ENCODE measurements at places on chromosomes 6 and 20. TPM values are rescaled to one million over a fixed set of nuclear protein-coding genes. Genes with fewer than 3 reads are reported as not detected.

The ANKS1A gene
- 5.9 TPM for total RNA-seq

DNA sequence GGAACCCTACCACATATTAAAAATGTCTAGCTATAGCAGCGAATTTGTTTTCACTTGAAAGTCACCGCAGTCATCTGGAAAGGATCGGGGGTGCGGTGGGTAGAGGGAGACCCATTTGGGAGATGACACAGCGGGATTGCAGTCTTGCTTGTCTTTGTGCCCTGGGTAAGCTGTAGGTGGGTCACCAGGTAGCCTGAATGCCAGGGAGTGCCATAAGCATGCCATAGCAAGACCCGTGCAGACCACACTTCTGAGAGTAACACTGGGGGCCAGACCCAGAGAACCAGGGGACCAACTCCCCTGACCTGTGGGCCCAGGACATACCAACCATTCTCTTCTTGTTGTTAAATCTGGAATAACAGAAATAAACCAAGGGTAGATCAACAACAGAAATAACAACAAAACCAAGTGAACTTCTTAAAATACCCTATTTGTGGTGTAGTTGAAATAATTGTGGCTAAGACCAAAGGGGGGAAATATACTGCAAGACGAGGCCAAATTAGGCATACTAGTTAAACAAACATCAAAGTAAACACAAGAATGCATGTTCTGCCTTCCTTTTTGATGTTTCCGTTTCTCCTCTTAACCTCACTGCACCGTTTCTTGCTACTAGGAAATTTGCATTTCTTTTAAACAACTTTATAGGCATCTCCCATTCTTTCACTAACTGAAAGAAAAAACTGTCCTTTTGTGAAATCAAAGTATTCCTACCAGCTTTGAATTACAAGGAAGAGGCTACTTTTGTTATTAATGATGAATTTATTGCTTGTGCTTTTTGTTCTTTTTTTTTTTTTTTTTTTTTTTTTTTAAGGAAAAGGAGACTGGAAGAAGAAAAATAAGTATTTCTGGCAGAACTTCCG lies 128.2 kb downstream of the SASH1 start:
- DNase-seq, result no peak

GRCh38 chr6:20291764-20292580 lies 79.7 kb upstream of the MBOAT1 start:
- peak; percentile 77 for DNase-seq

The DAAM2 gene
- 0.06 TPM for total RNA-seq

GRCh38 chr6:148395583-148396101 lies 53.0 kb downstream of the SASH1 start:
- no peak for DNase-seq

DNA sequence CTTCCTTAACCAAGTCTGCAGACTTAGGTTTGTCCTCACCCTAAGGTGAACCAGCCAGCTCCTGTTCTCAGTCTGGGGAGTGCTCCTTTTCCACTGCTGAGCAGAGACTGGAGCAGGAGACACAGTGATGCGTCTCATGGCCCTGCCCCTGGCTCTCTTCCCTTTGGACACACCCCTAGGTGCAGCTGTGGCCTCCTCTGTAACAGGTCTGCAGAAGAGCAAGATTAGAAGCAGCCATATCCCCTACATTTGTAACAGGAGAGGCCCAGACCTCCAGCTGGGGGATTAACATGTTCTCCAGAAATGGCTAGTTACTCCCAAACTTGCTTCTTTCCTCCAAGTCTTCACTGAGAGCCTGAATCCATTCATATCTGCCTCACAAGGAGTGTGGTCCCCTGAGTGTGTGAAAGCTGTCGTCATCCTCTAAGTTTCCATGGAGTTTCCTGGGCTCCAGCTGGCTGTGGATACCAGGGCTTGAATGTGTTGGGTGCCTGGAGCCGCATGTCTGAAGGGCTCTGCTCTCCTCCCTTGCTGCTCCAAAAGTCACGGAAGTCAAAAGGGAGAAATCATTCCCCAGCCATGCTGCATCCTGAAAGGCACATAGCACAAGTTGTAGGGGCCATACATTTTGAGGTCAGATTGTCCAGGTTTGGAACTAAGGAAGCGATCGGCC lies 57.7 kb downstream of the PPP1R14C start:
- DNase-seq, result no peak

The TMC2 gene
- total RNA-seq, result not detected

The EPB41L2 gene
- total RNA-seq, result 4.7 TPM

The GCNT2 gene
- total RNA-seq, result 34.4 TPM

The SLC35B2 gene
- total RNA-seq, result 67.5 TPM

GRCh38 chr6:41767112-41767833 lies 12.4 kb downstream of the FRS3 start:
- peak; percentile 42 for DNase-seq

- DNase-seq, result no peak
These were observed 143.2 kb downstream of the PREX1 start for GRCh38 chr20:48684501-48685041.

DNA sequence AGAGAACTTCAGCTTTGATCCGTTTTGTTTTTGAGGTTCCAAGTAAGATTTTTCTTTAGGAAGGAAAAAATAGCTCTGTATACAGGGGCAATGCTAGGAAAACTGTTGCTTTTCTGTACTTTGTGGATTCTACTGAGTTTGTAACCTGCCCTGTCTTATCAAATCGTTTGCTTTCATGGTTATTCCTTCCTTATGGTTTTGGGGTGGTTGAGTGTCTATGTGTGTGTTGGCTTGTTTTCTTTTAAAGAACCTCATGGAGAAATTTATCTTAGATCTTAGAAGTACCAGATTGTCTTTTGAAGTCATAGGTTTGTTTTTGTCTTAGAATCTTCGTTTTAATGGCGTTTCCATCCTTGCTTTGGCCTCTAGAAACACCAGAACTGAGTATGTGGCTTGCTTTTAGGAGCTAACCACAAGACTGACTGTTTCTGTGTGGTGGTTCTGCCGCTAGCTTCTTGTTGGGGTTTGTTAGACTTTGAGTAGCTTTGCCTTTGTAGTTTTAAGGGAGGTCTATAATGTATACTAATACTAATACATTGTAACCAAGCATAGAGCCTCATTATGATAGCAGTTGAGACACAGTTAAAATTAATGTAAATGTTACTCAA lies 86.8 kb downstream of the RPP40 start:
- DNase-seq, result no peak

- DNase-seq, result no peak
These were observed 153.2 kb upstream of the TOP1 start for GRCh38 chr20:40875116-40876085.

- no peak for DNase-seq
These were observed 154.9 kb upstream of the FERMT1 start for GRCh38 chr20:6277661-6278240.

- DNase-seq, result no peak
These were observed 51.1 kb upstream of the TRDN start for GRCh38 chr6:123687864-123688263.

- no peak for DNase-seq
These were observed 41.6 kb upstream of the SLC22A2 start for GRCh38 chr6:160300076-160300695.

DNA sequence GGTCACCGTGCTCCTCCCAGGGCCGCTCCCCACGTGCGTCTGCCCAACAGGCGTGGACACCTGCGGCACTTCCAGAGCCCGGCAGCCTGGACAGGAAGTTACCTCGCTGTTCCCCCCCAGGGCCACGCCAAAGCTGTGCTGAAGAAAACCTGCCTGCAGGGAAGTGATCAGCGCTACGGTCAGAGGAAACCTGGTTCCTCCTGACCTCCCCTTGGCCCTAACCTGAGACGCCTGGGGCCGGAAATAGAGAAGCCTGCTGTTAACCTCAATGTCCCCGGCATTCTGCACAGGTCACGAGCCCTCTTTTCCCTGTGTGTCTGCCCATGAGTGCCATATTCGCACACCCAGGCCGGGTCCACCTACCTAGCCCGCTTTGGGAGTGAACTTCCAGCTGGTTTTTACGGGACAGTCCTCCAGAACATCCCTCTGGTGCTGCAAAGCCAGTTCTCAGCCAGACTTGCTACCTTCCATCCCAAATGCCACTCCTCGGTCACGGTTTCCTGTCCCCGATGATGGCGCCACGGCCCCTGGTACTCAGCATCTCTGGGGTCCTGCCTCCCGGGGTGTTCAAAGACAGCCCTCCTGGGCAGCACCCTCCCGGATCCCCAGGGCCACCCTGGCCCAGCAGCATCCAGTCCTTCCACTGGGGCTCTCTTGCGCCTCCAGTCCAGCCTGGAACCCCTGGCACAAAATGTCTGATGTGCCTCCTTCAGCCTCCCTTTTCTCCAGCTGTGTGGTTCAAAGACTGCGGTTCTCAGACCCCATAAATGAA lies 12.0 kb upstream of the IRF4 start:
- no peak for DNase-seq

DNA sequence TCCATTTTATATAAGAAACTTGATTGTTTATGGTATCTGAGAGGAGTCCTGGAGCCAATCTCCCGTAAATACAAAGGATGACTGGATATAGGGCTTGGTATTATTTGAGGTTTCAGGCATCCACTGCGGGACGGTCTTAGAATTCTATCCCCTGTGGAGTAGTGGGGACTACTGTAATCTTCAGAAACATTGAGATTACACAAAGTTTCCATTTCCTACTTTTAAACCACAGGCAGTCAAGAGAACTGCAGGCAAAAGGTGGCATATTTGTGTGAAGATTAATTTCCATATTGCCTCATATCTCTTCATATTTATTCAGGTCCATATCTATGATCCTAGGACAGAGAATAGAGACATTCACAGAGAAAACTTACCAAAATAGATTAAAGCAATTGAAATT lies 586.2 kb downstream of the PHF3 start:
- DNase-seq, result no peak

The KHDC1 gene
- 1.5 TPM for total RNA-seq

GRCh38 chr6:152351742-152352141 lies 285.4 kb downstream of the SYNE1 start:
- DNase-seq, result no peak

DNA sequence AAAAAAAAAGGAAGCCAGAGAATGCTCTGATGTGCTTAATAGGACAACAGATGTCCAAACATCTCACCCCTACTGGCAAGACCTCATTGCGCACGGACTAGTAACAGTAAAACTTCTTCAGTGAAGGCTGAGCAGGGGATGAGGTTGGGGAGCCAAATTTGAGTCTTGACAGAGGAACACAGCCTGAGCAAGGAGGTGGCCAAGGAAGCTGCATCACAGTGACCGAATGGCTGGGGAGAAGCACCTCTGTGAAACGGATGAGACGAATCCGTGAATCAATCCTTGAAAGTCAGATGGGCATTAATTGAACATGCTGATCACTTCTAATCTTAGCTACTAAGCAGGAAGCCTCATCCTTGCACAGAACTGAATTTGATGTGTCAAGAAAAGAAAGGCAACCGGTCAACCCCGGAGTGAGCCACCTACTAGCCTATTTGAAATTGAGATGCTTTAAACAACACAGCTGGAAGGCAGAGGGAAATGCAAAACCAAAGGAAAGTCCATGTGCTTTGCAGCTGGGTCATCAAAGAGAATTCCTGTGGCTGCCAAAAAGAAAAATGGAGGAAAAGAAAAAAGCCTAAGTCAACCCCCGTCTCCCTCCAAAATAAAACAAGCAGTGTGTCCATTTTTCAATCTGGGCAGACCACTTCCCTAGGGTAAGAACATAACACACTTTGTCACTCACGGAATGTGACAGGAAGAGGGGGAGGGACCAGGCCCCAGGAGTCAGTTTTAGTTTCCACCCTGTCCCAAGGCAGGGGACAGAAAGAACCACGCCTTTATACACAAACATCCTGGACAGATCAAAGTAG lies 29.5 kb downstream of the PXDC1 start:
- DNase-seq, result no peak

The SLC35F1 gene
- total RNA-seq, result 0.17 TPM

DNA sequence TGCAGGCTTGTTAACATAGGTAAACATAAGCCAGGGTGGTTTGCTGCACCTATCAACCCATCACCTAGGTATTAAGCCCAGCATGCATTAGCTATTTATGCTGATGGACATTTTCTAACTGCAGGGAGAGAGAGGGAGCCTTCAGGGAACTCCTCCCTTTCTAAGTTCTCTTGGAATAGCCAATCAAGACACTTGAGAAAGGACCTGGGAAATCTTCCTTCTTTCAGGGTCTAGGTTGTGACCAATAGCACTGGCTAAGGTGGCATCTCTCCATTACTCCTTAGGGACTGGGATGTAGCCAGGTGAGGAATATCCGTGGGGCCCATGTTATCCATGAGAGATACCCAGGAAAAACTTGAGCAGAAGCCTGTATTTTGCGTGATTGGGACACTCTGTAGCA lies 849.6 kb upstream of the MAP3K7 start:
- DNase-seq, result no peak

The MCHR2 gene
- not detected for total RNA-seq

DNA sequence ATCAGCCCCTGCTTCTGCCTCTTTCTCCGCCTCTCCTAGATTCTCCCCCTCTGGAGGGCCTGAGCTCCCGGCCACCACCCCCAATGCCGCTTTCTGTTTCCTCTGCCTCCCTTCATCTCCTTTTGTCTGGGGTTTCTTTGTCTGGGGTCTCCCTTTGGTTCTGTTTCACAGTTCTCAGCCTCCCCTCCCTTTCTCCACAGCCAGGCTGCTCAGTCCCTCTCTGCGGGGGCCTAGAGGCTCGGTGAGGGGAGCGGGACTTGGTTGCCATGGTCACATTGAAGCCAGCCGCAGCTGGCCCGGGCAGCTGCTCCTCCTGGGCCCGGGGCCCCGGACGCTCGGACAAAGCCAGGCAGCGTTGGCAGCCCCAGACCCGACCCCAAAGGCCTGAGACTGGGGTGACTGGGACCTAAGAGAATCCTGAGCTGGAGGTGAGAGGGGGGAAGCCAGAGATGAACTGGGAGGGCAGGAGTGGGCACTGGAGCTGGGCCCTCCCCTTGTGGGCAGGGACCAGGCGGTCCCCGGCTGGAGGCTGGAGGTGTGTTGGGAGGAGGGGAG lies 3.5 kb upstream of the DDR1 start:
- DNase-seq, result no peak

The HLA-DOB gene
- total RNA-seq, result 0.58 TPM

DNA sequence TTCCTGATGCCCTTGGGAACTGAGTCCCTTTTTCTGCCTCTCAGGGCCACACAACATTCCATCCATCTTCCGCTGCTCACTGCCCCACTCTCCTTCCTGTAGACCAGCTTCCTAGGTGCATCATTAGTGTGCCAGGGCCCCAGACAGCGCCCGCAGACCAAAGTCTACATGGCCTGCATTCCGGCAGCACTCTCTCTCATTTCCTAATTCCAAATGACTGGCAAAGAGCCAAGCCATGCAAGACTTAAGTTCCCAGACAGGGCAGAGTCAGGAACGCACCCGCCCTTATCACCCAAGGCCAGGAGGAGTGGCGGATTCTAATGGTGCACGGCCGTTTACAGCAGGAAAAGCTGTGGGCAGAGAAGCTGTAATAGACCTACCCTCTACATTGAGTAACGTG lies 159.8 kb upstream of the ARID1B start:
- DNase-seq, result no peak

The HEY2 gene
- total RNA-seq, result not detected

DNA sequence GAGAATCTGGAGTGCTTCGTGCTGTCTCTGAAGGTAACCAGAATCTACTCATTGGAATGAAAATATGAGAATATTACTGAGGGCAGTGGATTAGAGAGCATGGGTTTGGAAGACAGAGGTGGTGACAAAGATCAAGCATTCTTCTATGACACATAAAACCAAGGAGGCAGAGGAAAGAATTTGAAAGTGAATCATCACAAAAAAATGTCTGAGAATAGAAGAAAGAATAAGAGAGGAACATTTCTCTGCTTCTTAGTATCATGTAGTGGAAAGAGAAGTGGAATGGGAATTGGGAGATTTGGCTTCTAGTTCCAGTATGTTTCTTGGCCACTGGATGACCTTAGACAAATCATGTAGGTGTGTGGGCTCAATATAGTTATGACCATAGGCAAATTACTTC lies 474.0 kb downstream of the TFAP2B start:
- DNase-seq, result no peak

- DNase-seq, result no peak
These were observed 110.6 kb downstream of the CDKAL1 start for GRCh38 chr6:20644667-20645370.

- DNase-seq, result no peak
These were observed 36.1 kb downstream of the CAP2 start for GRCh38 chr6:17429383-17430061.

The UFL1 gene
- 24.8 TPM for total RNA-seq

All from NCI-H460 (cell line).